ENCODE measurements at places on chromosomes 5 and 9.

DNA sequence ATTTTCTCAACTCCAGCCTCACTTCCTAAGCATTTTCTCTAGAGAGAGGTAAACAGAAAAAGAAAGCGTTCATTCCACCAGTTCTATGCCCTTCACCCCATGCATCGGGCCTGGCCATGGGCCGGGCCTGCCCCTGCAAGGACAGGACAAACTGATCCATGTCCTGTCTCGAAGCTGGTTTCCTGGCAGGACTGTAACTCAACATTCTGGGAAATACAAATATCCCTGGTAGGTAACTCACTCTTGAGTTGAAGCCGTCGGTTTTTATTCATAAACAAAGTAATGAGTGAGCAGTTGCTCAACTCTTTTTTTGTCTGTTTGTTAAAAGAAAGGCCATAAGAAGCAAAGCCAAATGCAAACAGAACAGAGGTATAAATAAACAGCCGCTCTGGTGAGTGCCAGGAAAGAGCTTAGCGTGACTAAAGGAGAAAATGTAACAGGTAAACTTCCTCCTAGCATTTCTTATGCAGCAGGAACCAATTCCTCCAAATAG, 64.4 kb upstream of the DNAH5 start:
- no peak for DNase-seq

DNA sequence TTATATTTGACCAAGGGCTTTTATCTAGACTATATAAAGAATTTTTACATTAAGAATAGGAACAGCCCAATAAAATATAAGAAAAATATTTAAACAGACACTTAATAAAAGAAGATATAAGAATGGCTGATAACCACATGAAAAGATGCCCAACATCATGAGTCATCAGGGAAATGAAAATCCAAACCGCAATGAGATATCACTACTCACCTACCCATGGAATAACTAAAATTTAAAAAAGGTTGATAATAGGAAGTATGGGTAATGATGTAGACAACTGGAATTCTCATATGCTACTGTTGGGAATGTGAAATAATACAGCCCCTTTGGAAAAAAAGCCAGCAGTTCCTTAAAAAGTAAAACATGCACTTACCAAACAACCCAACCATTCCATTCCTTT, 206.9 kb upstream of the PCSK5 start:
- DNase-seq: no peak

DNA sequence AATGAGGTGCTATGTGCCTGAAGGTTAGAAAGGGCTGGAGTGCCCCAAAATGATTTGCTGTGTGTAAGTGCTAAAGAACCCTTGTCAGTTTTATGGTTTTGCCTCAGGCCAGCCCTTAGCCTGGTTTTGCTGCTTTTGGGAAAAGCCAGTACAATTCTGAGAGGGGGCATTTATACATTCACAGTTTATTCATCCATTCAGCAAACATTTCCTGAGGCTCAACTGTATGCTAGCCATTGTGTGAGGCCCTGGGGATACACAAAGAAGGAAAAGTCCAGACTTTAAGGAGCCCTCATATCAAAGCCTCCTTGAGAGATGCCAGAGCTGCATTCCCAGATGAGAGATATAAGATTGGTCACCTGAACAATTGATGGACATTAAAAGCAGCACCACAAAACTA, 115.2 kb upstream of the PLCXD3 start:
- no peak for DNase-seq

DNA sequence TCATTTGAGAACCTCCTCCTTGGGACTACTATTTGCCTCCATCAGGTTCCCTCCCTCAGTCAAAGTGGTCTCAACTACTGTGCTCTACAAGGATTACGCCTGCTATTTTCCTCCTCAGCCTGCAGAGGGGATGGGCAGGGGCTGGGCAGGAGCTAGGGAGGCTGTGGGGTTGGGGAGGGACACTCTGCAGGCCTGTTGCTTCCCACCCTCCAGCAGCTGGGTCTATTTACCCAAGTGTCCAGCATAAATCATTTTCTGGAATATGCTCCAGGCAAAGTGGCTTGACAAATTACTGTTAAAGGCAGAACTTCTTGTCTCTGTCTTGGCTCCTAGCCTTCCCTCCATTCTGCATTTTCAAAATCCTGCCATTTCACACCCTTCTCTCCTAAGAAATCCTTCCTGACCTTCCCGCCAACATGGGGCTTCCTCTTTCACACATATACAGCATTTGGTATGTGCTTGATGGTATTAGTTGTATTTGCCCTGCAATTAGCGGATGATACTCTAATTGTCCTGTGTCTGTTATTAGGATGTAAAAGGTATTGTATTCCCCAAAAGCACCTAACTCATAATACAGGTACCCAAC, 106.7 kb downstream of the EFNA5 start:
- no peak for DNase-seq

DNA sequence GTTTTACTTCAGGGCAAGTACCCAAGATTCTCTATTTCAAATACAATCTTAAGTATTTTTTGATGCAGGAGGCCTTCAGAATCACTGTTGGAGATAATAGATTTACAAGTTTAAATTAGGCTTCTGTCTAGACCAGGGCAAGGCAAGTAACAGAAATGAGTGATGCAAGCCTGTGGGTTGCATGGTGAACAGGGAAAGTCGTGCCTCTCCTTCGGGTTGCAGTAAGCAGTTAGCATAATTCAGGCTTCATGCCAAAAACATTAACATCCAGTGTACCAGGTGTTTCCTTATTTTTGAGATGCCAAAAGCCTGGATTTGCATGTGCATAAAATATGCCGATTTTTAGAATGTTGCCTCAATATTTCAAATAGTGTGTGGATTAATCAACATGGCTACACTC, 369.0 kb downstream of the CAAP1 start:
- DNase-seq: no peak

GRCh38 chr5:102523541-102524175, 24.9 kb upstream of the SLCO6A1 start:
- no peak for DNase-seq

- no peak for DNase-seq
Measured at GRCh38 chr9:132181796-132182313, 20.0 kb downstream of the NTNG2 start.

DNA sequence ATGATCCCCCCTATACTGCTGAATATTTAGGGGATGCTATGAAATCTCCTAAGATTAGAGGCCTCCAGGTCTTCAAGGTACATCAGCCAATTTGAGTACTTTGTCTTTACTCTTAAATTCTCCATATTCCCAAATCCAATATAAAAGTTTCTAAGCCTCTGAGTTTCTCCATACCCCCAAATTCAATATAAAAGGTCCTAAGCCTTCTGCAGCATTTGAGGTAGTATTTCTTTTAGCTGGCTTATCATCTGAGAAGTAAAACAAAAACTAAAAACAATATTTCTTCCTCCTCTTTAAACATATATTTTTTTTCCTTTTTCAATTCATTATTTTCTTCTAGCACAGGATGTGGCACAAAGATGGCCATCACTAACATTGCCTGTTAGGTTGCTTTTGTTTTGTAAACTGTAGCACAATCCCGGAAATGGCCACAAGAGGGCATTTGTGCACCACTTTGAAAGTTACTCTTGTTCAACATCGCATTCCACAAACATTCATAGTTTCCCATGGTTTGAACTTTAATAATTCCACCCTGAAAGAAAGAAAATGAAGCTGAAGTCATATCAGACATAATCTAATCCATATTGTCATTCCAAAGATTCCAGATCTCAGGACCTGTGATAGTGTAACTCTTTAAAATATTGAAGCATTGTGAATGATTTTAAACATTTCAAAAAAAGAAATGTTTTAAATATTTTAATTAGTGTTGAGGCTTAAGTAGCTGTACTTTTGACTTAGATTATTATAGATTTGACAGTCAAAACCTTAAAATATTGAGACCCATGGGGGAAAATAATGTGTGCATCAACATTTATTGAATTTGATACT, 21.0 kb upstream of the SCGB3A2 start:
- DNase-seq: peak; percentile 47

- no peak for DNase-seq
Measured at GRCh38 chr5:83265318-83265717, 188.0 kb downstream of the XRCC4 start.
